Dermis microvascular lymphatic vessel endothelial cell (primary cell): ENCODE measurements at places on chromosomes 7 and 10. TPM values are rescaled to one million over a fixed set of nuclear protein-coding genes. Genes with fewer than 3 reads are reported as not detected.

SAP25 gene
- 0.13 TPM in 1 of 2 replicates, not detected in the other for total RNA-seq

PTN gene
- not detected in 2 replicates for total RNA-seq

DNA sequence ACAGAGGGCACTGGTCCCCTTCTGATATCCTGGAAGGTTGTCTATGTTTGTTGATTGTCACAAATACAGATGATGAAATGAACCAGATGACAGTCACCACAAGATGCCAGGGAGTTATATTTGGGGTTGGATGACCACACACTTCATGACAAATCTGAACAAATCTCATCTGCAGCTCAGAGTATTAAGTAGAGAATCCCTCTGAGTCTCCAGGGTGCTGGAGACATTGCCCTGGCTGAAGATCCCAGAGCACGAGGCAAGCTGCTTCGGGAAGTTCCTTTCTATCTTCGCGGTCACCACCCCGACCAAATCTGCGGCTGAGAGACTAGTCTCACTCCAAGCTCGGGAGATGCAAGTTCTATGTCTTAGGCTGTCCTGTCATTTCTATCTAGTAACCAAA is 9.0 kb downstream of the DENND2A start:
- DNase-seq: no peak

DNA sequence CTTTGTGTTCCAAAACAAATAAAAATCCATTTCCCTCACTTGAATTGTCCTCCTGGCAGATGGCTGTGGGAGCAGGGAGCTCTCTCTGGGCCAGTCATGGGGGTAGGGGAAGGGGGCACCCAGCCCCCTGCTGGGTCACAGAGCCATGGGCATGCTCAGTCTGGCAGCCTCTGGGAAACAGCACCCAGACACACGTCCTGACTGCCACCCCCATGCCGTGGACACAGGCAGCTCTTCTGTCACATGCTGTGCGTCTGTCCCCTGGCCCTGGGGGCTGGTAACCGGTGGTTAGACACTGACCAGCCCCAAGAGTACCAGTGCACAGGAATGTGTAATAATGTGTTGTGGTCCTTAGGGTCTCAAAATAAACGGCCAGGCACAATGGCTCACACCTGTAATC is 47.0 kb downstream of the RASGEF1A start:
- DNase-seq: no peak

DNA sequence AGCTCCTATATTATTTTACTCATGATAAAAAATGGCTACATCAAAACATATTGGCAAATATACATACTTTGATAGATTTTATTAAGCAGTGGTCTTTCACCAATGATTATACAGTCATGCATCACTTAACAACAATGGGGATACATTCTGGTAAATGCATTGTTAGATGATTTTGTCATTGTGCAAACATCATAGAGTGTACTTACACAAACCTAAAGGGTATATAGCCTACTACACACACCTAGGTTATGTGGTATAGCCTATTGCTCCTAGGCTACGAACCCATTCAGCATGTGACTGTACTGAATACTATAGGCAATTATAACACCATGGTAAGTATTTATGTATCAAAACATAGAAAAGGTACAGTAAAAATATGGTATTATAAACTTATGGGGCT is 98.9 kb upstream of the IL6 start:
- DNase-seq: no peak

- DNase-seq: no peak
Measured at GRCh38 chr7:24801883-24802282, 44.6 kb upstream of the GSDME start.

DNA sequence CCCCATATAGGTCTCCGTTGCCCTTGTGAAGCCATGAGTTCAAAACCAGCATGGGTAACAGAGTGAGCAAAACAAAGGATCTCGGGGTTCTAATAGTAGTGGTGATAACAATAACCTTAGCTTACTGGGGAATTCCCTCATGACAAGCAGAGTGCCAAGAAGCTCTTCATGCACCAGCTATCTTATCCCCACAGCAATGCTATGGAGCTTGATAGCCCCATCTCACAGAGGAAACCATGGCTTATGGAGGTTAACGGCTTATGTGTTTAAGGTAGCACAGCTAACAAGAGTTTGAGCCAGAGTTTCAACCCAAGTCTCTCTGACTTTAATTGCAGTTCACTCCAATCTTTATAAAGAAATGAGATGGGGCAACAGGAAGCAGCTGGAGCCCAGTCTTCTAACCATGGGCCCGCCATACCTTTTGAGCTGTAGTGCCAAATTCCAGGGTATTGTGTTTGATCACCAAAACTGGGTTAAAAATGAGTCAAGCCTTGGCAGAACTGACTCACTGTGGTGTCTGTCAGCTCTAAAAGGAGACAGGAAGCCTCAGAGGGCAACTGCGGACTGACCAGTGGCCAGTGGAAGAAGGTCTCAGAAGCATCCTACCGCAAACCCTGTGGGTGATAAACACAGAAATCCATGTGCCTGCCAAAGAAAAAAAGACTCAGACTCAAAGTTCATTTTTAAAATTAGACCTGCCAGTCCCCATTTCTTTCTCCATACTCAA is 16.5 kb upstream of the PLAU start:
- DNase-seq: peak; percentile 94

DNA sequence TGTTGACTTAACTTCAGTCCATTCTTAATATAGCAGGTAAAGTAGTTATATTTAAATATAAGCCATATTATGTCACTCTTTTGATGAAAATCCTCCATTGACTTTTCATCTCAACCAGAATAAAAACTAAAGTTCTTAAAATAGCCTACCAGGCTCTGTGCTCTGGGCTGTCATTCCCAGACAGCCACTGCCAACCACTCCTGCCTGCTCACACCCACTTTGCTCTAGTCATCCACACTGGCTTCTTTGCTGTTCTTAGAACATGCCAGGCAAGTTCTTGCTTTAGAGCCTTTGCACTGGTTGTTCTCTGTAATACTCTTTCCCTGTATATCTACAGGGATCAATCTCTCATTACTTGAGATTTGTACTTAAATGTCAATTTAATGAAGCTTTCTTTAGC is 80.6 kb downstream of the ZEB1 start:
- DNase-seq: no peak

GRCh38 chr7:146741911-146742310 is 625.3 kb downstream of the CNTNAP2 start:
- no peak for DNase-seq

DNA sequence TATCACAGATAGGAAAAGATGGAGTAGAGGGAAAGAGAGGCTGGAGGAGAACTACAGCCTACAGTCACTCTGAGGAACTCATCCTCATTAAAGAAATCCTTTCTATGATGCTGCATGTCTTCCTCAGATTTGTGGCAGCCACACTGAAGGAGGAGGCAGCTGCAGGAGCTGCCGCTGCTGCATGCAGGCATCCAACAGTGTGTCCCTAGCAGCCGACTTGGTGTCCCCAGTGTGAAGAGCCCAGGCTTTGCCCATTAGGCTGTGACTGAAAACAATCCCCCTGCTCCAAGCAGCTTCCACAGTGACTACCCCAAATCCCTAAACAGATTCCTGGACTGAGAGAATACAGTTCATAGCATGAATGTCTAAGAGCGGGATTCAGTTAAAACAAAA is 23.1 kb downstream of the SKIDA1 start:
- DNase-seq: no peak

DNA sequence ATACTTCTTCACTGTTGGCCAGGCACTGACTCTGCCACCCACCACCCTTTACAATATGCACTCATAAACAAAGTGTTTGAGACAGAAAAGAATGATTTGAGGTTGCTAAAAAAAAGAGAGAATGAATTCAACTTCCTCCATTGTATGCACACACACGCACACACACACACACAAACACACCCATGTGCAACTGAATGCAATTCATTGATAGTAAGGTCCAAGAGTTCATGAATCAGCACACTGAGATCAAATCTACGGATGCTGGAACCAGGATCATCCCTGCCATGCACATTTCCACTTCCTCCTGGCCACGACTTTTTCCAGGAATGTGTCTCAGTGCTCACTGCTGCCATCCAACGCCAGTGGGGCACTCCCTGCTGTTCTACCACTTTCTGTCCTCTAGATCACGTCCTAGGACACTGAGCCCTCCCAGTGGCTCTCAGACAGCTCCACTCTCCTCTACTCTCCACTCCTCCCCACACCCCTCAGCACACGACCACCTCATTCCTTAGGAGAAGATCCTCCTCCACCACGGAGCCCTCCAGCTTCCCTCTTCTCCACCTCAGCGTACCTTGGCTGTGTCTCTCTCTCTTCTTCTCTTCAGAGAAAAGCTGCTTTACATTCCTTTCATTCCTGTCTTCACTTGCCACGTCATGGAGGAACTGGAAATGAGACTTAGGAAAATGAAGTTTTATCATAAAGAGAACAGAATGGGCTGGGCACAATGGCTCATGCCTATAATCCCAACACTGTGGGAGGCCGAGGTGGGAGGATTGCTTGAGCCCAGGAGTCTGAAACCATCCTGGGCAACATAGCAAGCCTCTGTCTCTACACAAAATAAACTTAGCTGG is 12.0 kb upstream of the TMEM213 start:
- no peak for DNase-seq

- no peak for DNase-seq
Measured at GRCh38 chr7:157634401-157635147, 297.8 kb downstream of the DNAJB6 start.

- DNase-seq: no peak
Measured at GRCh38 chr10:24418532-24418931, 209.6 kb downstream of the KIAA1217 start.
